ENCODE measurements at places on chromosomes 12 and 14.

DNA sequence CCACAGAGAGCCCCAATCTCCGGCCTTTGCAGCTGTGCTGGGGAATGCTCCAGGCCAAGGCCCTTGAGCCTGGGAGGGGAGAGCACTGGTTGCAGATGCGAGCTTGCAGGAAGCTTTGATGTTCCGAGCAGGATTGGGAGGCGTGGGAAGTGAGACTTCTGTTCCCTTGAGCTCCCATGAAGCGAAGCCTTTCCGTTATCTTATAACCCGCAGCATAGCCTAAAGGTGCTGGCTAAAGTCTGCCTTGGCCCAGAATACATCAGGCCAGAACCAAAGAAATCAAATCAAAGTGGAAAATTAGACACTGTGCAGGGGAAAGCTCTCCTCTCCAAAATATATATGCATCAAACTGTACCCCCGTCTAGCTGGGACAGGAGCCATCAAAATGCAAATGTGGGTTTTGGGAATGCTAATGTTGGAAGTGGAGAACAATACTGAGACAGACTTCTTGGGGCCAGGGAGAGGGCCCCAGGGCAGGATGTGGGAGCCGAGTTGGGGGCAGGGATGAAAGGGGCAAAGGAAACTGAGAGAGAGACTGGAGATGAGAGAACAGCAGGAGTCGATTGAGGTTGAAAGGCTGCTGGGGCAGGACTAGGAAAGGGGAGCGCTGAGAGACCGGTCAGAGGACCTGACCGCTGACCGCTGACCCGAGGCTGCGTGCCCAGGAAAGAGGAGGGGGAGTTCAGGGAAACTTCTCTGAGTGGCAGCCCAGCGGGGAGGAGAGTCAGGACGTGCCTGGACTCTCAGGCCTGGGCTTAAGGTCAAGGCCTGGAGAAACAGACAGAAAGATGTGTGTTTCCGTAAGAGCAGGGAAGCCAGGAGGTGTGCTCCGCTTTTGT lies 152.2 kb upstream of the PARP11 start:
- no peak for DNase-seq

GRCh38 chr14:44663136-44663535 lies 156.1 kb upstream of the FSCB start:
- DNase-seq = no peak

DNA sequence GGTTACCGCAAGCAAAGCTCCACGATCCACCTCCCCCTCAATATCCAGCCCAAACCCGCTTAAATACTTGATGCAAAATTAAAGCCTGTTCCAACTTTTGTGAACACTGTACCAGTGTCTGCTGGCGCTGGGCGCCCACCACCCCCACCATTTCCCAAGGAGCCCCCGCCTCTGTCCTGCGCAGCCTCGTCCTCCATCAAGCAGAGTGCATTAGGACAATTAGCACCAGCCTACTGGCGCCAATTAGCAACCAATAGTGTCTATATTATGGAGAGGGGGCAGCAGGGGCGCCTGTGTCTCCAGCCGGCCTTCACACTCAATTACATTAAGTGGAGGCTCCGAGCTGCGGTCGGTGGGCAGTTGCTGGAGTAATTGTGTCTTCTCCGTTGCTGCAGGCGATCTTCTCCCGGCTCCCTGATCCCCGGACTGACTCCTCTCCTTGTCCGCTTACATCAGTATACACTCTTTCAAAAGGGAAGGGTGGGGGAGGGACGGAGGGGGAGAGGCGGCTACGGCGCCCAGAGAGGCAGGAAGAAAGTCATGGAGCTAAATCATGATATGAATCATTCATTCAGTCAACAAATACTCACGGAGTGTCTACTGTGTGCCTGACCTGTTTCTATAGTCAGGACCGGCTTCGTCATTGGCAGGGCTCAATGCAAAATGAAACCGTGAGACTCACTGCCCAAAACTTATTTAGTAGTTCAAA lies 707.3 kb downstream of the MED13L start:
- DNase-seq = no peak

DNA sequence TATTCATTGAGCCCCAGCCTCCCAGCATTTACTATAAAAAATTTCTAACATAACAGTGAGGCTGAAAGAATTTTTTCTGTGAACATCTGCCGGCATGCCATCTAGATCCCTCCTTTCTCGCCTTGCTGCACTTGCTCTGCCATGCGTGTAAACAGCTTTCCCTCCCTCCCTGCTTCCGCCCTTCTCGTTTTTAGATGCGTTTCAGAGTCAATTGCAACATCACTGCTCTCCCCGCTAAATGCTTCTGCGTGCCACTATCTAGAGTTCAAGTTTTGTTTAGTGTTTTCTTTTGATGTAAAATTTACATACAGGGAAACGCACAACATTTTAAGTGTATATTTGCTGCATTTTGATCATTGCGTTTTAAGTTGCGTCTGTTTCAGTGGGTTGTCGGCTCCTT lies 83.6 kb downstream of the CCDC92 start:
- DNase-seq = no peak

GRCh38 chr12:52204095-52204930 lies 12.5 kb upstream of the KRT80 start:
- DNase-seq = no peak

GRCh38 chr12:91746976-91747375 lies 398.7 kb downstream of the BTG1 start:
- no peak for DNase-seq

DNA sequence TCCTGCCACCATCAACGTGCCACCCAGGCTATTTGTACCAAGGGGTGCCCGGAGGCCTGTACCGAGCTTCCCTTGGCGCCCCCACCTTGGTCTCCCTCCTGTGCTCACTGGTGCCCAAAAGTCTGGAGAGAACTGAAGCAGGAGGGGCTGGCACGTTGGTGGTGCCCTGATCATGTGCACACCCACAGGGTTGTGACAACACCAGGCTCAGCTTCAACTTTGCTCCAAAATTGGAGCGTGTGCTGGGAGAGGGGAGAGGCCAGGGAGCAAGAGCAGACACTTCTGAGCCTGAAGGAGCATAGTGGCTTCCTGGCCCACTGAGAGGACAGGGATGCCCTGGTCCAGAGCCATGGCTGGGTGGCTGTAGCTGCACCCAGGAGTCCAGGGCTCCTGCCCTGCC lies 13.0 kb upstream of the LPCAT3 start:
- DNase-seq = no peak

- no peak for DNase-seq
These were observed 169.2 kb downstream of the PIK3C2G start for GRCh38 chr12:18430425-18431048.

DNA sequence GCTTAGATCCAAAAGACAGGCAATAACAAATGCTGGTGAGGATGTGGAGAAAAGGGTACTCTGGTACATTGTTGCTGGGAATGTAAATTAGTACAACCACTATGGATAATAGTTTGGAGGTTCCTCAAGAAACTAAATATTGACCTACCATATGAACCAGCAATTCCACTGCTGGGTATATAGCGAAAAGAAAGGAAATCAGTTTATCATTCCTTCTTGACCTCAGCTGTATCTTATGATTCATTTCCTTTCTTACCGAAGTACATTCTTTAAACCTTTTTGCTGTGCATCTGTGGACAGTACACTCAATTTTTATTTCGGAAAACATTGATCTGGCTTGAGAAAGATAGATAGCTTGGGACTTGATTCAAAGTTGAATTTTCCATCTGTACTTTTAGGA lies 183.2 kb upstream of the LRFN5 start:
- DNase-seq = no peak

DNA sequence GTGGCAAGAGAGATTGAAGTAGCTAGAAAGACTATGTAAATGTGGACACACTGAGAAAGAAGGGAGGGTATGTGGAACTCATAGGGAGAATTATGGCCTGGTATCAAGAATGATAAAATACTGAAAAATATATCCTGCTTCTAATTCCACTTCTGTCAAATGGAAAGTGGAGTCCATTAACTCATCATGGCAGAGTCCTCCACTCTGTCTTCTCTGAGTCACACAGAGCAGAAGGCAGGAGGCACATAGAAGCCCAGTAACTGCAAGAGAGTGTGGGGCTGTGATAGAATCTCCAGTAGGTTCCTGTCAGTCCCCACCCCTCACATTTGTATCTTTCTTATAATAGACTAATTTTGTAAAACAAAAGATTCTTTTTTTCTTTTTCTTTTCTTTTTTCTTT lies 223.7 kb downstream of the AKAP6 start:
- no peak for DNase-seq

DNA sequence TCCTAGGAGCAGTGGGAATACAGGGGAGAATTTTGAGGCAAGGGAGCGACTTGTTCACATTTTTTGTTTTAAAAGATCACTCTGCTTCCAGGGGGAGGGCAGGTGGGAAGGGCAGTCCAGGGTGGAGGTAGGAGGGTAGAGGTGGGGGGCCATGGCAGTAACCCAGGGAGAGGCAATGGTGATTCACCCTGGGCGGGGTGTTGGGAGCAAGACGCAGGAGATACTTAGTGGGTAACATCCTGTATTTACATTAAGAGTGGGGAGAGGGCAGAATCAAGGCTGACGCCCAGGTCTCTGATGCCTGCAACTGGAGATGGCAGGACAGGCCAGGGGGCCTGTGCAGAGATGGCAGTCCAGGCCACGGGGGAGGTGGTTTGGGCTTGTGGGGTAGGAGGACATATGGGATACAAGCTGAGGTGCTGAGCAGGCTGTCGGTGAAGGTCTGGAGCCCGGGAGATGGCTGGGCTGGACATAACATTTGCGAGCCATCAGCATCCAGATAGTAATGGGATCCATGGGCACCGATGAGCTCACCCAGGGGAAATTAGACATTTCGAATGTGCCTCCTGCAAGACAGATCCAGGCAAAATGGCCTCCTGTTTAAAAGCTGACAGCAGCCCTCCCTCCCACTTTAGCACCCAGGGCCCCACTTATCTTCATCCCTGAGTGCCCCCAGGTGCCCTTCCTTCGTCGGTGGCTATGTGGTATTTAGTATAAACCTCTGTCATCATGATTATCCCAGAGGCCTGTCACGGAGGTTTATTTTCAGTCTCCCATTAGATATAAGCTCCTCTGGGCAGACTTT lies 9.3 kb downstream of the EML1 start:
- no peak for DNase-seq

- no peak for DNase-seq
These were observed 305.6 kb upstream of the DIO3 start for GRCh38 chr14:101255765-101256125.

GRCh38 chr12:67450441-67450840 lies 181.3 kb downstream of the CAND1 start:
- no peak for DNase-seq

DNA sequence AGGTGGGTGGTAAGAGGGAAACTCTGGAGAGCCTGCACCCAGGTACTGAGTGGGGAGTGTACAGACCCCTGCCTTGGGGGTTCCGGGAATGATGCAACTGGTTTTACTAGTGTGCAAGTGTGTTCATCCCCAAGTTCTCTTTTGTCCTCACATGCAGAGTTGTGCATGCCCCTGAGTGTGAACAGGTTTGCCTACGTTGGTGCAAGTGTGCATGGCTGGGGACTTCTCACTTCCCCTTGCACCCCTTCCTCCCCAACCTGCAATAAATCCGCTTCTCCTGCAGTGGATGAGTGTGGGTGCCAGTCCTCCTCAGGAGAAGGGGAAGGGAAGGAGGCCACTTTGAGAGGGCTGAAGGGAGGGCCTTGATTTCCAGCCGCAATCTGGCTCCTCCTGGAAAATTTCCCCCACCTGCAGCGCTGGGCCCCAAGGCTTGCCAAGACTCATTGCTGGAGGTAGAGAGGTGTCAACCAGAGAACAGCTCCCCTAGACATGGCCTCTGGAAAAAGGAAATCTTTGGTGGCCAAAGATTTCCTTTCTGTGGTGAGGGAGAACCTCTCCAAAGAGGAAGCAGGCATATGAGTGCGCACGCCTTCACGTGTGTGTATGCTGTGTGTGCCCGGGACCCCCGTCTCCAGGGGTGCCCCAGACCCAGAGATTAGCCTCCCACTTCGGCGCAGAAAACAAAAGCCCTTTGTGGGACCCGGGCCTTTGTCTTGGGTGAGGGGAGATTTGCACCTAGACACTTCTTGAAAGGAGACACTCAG lies 5.5 kb downstream of the AQP2 start:
- no peak for DNase-seq

- no peak for DNase-seq
These were observed 73.0 kb upstream of the ATF1 start for GRCh38 chr12:50690925-50691324.

DNA sequence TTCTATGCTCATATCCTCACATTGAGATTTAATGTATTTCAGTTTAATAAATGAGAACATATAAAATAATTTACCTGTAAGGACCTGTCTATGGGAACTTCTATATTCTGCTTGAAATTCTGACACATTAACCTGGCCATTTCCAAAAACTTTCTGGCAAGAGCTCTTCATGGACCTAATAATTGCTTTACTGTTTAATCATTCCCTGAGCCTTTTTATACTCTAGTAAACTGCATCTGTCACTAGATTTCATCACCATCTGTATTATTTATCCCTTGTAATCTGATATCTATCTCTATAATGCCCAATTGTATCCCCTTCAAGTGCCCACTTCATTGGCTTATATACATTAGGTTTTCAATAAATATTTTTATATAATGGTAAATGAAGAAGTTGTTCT lies 327.7 kb downstream of the RAD51B start:
- DNase-seq = no peak

GRCh38 chr14:81797315-81797714 lies 263.7 kb upstream of the SEL1L start:
- no peak for DNase-seq

Measured in DMS79 (cell line).